Heart right ventricle (tissue), 16 donors: ENCODE measurements at places on chromosomes 7 and 10. TPM values are rescaled to one million over a fixed set of nuclear protein-coding genes. Genes with fewer than 3 reads are reported as not detected.

GRCh38 chr10:124417895-124418725 is 613 bp downstream of the OAT start:
- DNase-seq, result peak; percentile 57

DNA sequence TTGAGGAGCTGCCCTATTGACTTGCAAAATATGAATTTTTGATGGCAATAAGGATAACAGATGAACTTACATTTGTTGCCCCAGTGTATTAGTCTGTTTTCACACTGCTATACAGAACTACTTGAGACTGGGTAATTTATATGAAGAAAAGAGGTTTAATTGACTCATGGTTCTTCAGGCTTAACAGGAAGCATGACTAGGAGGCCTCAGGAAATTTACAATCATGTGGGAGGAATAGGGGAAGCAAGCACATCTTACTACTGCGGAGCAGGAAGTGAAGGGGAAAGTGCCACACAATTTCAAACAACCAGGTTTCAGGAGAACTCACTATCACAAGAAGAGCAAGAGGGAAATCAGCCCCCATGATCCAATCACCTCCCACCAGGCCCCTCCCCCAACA is 57.9 kb downstream of the ZNF22 start:
- no peak for DNase-seq

DNA sequence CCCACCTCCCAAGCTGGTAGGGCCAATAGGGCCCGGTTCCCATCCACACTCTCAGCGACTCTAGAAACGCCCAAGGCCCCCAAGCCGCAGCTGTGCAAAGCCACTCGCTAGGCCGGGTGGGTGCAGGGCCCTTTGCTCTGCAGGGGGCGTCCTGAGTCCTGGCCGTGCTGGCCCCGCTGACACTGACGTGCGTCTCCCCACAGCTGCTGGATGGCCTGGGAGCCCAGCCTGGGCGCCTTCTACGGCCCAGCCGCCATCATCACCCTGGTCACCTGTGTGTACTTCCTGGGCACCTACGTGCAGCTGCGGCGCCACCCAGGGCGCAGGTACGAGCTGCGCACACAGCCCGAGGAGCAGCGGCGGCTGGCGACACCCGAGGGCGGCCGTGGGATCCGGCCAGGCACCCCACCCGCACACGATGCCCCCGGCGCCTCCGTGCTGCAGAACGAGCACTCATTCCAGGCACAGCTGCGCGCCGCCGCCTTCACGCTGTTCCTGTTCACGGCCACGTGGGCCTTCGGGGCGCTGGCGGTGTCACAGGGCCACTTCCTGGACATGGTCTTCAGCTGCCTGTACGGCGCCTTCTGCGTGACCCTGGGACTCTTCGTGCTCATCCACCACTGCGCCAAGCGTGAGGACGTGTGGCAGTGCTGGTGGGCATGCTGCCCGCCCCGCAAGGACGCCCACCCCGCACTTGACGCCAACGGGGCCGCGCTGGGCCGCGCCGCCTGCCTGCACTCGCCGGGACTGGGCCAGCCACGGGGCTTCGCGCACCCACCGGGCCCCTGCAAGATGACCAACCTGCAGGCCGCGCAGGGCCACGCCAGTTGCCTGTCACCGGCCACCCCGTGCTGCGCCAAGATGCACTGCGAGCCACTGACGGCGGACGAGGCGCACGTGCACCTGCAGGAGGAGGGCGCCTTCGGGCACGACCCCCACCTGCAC is 31.6 kb upstream of the KNDC1 start:
- no peak for DNase-seq

The TYW1B gene
- total RNA-seq, result 1.9 TPM

DNA sequence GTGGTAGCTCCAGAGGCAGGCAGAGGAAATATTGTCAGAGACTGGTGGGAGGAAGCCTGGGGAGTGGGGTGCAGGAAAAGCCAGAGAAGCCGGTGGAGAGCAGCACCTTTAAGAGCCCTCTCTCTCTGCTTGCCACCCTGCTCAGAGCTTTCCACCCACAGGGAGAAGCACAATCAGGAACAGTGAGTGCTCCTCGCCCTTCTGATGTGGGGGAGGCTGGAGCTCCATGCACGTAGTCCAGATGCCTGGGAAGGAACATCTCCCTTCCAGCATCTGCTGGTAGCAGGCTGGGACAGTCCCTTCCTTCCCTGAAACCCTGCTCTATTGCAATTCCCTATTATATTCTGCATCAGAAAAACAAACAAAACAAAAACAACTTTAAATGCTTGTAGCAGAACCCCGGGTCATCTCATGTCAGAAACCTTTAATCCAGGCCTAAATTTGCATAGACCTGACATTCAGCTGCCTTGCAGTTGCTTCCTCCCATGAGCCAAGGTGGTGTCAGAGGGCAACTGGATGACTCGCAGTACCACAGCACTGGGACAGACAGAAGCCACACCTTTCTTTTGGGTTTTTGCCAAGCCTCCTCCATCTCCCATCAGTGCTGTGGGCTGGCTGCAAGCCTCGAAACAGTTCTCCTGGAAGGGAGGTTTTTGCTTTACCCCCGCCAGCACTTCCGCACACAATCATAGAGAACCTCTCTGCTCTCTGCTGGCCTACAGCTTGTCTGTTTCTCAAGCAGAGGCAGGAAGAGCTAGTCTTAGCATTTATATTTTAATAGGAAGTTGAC is 13.1 kb downstream of the AVPI1 start:
- no peak for DNase-seq
